ENCODE measurements at places on chromosomes 4 and X. TPM values are rescaled to one million over a fixed set of nuclear protein-coding genes. Genes with fewer than 3 reads are reported as not detected.

CSAG2 gene
- not detected for total RNA-seq

MCF2 gene
- not detected for total RNA-seq

GRCh38 chr4:872241-872981, 46.5 kb upstream of the CPLX1 start:
- DNase-seq: no peak

DNA sequence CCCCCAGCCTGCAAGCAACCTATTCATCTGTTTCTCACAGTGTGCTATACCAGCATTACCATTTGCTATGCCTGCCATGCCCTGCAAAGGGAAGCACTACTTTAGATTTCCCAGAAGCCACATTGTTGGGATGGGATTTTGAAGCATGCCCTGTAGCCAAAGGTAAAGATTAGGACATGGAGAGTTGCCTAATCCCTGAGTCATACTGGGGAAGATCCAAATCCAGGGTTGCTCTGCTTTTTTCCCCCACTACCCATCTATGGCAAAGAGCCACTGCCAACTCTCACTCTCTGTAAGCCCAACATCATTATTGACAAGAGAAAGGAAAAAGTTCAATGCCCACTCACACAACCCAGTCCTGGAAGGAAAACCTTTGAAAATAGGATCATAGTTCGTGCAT, 36.7 kb upstream of the TMEM164 start:
- no peak for DNase-seq

NSG1 gene
- 0.56 TPM for total RNA-seq

WDR17 gene
- 0.83 TPM for total RNA-seq
